ENCODE measurements at places on chromosomes 7 and 10.

GRCh38 chr10:71159892-71160291 is 52.5 kb upstream of the UNC5B start:
- DNase-seq: no peak

DNA sequence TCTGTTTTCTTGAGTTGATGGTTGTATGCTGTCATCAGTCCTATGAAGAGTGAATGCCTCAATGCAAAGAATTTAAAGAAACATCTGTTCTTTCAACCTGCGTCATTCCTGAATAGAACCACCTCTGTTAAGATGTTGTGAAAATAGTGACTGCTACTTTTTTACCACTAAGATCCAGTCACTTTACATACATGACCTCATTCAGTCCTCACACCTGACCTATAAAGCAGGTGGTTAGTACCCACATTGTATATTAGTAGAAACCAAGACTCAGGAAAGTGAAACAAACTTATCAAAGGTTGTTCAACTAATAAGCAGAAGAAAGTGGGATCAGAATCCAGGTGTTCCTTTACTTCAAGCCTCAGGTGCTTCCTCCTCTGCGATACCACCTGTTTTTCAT is 64.8 kb downstream of the ITGB8 start:
- no peak for DNase-seq

GRCh38 chr10:95400787-95401186 is 110.0 kb upstream of the PDLIM1 start:
- no peak for DNase-seq

- no peak for DNase-seq
These were observed 10.7 kb downstream of the IRF5 start for GRCh38 chr7:128948312-128948973.

DNA sequence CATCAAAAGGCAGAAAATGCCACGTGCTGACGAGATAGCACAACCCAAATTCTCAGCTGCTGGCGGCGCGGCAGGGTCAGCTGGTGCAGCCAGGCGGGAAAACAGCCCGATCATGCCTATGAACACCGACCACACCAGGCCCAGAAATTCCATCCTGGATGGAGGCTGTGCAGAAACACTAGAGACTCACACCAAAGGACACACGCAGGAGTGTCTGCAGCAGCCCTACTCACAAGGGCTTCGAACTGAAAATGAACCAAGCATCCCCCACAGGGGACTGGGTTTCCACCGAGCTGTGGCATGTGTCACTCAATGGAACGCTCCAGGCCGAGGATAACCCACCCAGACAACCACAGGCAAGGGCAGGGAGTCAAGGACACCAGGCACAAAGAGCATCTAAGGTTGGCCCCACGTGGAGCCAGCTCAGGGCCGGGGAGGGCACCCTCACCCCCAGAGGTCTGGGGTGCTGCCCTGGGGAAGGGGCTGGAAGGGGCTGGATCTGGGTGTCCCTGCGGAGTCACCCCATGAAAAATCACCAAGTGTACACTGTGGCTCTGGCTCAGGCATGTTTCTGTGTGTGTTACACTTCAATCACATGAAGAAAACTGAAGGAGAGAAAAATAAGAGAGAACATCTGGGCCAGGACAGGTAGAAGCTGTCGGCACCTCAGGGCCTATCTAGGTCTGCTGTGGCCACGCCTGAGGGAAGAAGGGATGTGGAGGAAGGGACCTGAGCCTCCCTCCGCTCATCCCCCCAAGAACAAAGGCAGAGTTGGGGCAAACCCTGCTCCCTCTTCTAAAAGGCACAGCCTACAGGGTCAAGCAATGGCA is 33.0 kb downstream of the RASGEF1A start:
- no peak for DNase-seq

- DNase-seq: no peak
These were observed 412.5 kb downstream of the PLXDC2 start for GRCh38 chr10:20228729-20229128.

DNA sequence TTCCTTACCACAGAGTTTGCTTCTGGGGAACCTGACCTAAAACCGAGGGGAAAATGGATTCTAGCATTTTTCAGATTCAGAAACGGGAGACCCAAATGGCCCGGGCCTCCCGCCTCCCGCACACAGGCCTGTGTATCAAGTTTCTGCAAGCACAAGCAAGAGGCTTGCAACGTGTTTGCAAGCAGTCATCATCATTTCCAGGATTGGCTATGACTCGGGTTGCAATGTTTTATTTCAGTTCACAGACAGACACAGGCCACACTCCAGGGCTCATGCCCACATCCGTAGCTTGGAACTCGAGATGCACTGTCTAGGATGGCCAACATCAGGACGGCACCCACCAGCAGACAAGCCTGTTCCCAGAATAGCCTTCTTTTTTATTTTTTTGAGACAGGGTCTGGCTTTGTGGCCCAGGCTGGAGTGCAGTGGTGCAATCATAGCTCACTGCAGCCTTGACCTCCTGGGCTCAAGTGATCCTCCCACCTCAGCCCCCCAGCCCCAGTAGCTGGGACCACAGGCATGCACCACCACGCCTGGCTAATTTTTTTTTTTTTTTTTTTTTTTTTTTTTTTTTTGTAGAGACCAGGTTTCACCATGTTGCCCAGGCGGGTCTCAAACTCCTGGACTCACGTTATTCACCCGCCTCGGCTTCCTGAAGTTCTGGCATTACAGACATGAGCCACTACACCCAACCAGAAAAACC is 68.1 kb upstream of the FOXK1 start:
- no peak for DNase-seq

- no peak for DNase-seq
These were observed 24.9 kb downstream of the PPP2R2D start for GRCh38 chr10:131925716-131926115.

GRCh38 chr10:91901784-91902677 is 7.3 kb downstream of the FGFBP3 start:
- DNase-seq: peak; percentile 77

- DNase-seq: no peak
These were observed 887.2 kb upstream of the LRRTM3 start for GRCh38 chr10:66038623-66039022.

- no peak for DNase-seq
These were observed 5.1 kb upstream of the TACC2 start for GRCh38 chr10:121983852-121984251.

DNA sequence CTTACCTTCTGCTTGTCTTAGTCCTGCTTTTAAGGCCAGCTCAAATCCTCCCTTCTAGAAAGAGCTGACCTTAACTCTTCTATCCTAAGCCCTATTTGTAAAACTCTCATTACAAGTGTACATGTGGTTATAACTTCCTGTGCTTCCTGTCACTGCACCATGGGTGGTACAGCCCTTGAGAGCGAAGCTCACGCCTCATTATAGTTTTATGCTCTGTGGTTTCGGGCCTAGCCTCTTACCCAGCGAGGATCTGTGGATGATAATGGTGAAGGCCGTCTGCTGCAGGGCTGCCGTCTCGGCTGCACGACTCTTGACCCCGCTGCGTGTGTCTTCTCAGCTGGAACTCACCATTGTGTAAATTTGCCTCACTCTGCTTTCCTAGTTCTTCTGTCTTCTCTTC is 74.6 kb downstream of the CUL1 start:
- no peak for DNase-seq

GRCh38 chr10:124723826-124724225 is 20.4 kb downstream of the FAM53B start:
- no peak for DNase-seq

DNA sequence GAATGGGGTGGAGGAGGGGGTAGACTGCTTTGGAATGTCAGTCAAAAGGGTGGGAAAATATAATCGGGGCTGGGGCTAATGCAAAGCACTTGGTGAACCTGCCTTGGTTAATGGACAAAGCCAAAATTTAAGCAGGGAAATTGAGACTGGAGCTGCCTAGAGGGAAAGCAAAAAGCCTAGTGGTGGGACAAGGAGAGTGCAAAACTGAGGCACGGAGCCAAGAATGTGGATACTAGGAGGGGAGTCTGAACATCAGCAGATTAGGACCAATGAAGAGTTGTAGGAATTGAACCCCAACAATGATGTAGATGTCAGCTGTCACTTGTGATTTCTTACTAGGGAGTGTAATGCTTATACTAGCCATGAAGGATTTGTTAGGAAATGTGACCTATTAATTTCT is 195.9 kb downstream of the MDFIC start:
- DNase-seq: no peak

- no peak for DNase-seq
These were observed 357.5 kb upstream of the BMPER start for GRCh38 chr7:33547880-33548279.

GRCh38 chr7:19747740-19748339 is 25.6 kb downstream of the TMEM196 start:
- DNase-seq: no peak

DNA sequence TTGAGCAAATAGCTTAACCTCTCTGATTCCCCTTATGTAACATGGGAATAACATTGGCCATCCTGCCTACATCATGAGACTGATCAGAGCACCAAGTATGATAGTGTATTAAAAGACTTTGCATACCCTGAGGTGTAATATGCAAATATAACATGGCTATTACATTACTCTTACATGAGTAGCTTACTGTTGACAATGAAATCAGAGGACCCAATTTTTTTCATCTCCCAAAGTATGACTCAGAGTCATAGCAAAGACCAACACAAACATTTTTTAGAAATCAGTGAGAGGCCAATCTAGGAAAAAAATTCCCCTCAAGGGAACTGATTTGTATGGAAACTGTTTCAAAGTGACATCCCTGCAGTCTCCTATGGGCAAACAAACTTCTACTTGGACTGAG is 47.0 kb upstream of the TMEM140 start:
- DNase-seq: no peak

- DNase-seq: no peak
These were observed 31.1 kb upstream of the PLEKHS1 start for GRCh38 chr10:113720386-113720785.

DNA sequence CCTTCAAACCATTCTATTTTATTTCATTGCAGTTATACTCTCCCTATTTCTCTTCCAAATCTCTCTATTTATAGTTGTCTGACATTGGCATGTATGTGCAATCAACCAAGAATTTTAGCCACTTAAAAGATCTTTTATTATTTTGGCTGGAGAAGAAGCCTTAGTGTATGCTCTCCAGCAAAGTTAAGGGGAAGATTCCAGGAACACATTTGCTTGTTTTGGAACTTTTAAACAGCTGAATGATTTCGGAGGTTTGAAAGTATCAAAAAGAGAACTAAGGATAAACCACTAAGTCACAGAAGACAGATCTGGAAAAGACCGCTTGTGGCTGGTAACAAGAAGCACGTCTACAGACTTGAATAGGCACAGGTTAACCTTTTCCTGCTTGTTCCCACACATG is 182.2 kb upstream of the FZD1 start:
- no peak for DNase-seq

DNA sequence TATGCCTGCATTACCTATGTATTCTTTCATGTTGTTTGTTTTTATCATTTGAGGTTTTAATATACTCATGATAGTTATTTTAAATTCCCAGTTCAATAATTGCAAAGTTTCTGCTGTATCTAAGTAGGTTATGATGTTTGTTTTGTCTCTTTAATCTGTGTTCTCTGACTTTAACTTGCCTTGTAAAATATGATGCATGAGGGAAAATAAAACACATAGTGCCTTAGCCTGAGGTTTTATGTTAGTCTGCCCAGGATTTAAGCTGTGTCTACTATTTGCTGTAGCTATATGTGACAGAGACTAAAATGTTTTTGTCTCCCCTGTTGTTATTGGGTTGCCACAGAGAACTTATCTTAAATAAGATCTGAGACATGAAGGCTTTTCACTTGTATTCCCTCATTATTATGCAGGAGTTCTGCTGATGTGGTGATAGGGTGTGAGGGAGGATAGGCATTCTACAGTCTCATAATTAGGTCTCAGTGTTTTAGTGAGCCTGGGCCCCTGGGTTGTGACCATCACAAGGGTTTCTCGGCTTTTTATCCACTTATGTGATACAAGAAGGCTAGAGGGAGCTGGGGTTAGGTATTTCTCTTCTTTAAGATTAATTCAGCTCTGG is 582.5 kb downstream of the CNTNAP2 start:
- DNase-seq: no peak

DNA sequence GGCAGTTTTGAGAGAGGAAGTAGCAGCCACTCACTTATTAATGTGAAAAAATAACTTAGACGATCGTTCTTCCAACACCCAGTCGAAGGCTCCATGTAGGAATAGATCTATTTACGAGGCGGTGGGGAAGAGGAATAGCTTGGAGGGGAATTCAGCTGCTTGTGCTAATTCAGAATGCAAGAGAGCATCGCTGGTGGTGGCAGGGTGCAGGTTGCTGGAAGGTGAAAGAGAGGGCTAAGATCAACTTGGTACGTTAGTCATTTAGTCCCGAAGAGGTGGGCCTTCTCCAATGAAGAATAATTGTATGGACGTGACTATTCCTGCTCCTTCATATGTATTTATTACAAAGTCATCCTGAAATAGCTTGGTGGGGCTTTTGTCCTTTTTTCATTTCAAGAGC is 98.5 kb downstream of the SEC23IP start:
- DNase-seq: no peak

DNA sequence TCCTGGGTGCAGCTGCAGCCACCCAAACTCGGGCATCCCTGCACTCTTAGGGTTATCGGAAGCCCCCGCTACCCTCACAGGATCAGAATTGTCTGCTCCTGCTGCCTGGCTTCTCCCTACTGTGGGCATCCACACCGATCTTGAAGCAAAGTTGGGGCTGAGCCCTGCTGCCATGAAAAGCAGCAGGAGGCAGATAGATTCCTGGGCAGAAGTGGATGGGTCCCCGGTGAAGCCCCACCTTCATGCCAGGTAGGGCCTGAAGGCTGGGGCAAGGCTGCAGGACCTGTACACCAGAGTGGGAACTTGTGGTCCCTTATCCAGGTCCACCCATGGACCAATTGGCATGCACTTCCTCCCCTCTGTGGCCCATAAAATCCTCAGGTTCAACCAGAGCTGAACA is 922.6 kb upstream of the KCND2 start:
- DNase-seq: no peak

DNA sequence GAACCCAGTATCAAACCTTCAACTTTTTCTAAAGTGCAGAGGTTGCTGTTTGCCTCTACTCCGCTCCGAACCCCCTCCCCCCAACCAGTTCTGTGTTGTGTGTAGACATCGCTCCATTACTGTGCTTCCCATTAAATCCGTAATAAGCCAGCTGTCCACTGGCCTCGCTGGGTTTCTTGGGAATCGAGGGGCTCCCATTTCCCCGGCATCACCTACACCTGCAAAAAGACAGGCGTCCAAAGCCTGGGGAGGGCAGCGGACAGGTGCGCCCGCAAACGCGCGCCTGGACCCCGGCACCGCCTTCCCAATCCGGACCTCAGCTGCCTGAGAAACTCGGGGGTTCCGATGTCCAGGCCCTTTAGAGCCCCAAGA is 631 bp downstream of the RTKN2 start:
- no peak for DNase-seq

GRCh38 chr7:24705461-24705954 is 51.8 kb downstream of the GSDME start:
- DNase-seq: no peak

- DNase-seq: no peak
These were observed at the start of gene GRB10 for GRCh38 chr7:50782375-50783208. TSS of gene GRB10 (minus strand) at chr7:50782896. CDS start at chr7:50732322, 50,574 bp downstream.
